ENCODE measurements at places on chromosomes 6 and 20. TPM values are rescaled to one million over a fixed set of nuclear protein-coding genes. Genes with fewer than 3 reads are reported as not detected.

The SLC44A4 gene
- not detected for total RNA-seq

The PRL gene
- total RNA-seq, result not detected

GRCh38 chr20:22533823-22534751 is 50.3 kb downstream of the FOXA2 start:
- no peak for DNase-seq

DNA sequence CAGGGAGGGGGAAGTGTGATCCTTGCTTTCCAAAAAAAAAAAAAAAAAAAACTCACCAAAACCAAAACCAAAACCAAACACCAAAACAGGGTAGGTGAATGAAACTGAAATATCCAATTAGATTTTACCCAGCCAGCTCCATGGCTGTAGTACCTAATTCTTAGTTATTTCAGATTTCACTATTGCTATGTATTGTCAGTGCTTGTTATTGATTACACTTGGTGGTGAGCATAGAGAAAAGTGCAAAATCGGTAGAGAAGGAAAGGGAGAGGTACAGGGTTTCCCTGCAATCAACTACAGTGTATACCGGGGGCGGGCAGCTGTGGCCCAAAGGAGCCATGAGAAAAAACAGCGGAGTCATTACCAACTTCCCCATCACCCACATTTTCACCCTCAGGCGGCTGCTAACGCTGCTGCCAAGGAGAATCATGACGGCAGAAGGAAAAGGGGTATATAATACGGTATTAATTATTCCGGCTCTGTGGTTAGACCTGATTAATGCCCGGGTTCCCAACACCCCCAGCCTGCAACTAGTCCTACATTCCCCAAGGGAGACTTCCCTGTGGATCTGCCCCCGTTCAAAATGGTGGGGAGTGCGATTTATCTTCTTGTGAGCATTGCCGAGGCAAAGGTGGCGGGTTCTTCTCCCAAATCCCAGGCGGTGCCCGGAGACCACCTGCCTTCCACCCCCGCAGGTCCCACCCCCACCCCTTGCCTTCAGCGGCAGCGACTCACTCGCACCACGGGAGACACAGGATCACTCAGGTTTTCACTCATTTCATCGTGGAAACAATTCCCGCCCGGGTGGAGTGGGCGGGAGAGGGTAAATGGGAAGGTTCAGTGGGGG is at the start of gene C6orf62:
Gene C6orf62 (minus strand): TSS at position 30 of the 847 bp plus-strand sequence. CDS start 486 bp downstream, outside the sequence.
- peak; percentile 36 for DNase-seq

GRCh38 chr20:58667975-58668374 is 16.9 kb downstream of the STX16 start:
- DNase-seq, result no peak

- peak; percentile 57 for DNase-seq
Measured at GRCh38 chr20:34940081-34940481, 15.5 kb downstream of the GSS start.

DNA sequence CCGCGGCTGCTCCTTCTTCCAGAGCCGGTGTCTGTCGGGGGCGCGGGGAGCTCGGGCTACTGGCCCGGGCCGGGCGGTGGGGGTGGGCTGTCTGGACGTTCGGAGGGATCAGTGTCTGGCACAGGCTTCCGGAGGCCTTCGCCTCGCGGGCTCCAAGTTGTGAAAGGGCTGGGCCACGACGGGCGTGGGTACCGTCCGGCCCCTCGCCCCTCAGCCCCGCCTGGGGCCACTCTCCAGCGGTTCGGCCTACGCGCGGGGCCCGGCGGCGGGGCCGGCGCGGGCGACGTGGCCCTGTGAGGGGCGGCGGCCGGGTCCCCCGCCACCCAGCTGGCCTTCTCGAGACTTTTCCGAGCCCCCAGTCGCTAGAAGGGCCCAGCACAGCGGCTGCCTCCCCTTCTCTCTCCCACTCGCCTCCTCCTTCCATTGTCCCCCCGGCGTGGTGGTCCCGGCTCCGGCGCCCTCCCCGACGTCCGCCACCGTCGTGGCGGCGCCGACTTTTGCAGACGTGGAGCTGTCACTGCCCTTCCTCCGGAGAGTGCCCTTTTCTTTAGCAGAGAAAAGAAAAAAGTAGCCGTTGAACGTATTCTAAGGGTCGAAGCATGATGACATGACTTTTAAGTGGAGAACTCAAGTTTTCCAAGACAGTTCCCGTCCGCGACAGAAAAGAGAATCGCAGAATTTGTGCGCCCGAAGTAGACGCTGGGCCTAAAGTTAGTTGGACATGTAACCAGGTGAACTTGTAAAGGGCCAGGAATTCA is 571 bp downstream of the ITCH start:
- peak; percentile 12 for DNase-seq

The SMLR1 gene
- not detected for total RNA-seq

DNA sequence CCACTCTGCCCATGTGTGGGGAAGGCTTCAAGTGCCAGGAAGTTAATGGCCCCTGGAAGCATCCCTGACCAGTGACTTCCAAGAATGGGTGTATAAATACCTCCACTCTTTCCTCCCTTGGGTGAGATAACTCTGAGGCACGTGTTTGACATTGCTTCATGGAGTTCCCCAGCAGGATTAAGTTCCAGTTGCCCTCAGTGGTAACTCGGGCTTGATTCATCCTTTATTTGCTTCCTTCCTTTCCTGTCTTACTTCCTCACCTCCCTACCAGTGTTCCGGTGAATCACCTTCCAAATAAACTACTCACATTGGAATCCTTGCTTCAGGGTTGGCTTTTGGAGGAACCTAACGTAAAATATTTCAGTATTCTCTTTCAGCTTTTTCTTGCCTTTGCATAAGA is 84.6 kb upstream of the JAG1 start:
- DNase-seq, result no peak

- no peak for DNase-seq
Measured at GRCh38 chr6:56671651-56672461, 29.2 kb upstream of the DST start.

- no peak for DNase-seq
Measured at GRCh38 chr20:18225632-18226031, 62.7 kb upstream of the ZNF133 start.

- DNase-seq, result no peak
Measured at GRCh38 chr6:97269821-97270220, 13.2 kb downstream of the MMS22L start.

The C6orf15 gene
- not detected for total RNA-seq

DNA sequence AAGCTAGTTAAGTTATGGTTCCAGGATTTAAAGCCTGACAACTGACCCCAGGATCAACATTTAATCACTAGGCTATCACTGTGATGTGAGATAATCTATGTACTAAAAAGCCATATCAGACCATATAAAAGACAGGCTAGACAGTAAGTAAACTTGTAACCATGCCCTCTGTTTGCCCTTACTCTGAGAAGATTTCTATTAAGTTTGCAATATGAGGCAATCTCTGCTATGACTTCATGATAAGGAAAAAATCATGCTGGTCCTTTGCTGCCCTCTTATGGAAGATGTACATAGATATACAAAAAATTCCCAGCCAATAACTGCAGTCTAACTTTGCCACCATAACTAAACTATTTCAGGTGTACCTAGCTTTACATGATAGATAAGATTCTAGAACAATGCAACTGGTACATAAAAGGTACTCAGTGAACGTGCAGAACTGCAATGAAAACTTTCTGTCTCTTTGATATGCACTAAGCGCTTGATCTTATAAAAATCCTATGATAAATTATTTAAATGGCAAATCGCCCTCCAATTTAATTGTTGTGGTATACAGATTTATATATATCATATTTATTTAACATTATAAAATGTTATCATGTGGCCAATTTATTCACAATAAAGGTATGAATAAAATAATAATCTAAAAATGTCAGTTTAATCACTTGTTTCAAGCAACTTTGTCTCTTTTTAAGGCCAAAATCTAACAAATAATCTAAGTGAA is 70.5 kb downstream of the FAM217A start:
- no peak for DNase-seq

GRCh38 chr20:21708738-21709534 is 3.5 kb downstream of the PAX1 start:
- no peak for DNase-seq

DNA sequence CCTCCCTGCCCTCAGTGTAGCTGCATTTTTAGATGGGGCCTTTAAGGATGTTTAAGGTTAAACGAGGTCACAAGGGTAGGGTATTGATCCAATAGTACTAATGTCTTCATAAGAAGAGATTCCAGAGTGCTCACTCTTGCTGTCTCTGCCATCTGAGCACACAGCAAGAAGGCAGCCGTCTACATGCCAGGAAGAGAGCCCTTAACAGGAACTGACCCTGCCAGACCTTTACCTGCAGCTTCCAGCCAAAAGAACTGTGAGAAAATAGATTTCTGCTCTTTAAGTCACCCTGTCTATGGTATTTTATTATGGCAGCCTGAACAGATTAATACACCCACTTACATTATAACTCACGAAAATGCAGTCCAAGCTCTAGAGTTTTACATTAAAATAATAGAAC is 685.3 kb upstream of the MARCKS start:
- DNase-seq, result no peak

The SH3BGRL2 gene
- total RNA-seq, result 4.9 TPM

The EPB41L1 gene
- 13.3 TPM for total RNA-seq

DNA sequence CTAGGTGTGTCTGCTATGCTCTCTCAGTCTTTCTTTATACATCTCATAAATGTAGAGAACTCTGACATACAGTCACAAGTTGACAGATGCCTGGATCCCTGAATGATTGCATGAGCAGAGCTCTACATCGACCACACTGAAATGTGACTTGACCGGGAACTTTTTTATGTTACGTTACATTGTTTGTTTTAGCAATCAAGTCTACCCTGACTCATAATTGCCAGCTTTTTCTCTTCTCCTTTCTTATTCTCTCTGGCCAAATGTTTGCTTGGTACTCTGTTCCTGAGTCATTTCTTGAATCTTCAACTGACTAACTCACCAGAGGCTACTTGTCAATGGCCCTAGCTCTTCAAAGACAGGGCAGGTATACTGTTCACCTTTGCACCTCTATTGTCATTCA is 213.6 kb upstream of the DTNBP1 start:
- no peak for DNase-seq

DNA sequence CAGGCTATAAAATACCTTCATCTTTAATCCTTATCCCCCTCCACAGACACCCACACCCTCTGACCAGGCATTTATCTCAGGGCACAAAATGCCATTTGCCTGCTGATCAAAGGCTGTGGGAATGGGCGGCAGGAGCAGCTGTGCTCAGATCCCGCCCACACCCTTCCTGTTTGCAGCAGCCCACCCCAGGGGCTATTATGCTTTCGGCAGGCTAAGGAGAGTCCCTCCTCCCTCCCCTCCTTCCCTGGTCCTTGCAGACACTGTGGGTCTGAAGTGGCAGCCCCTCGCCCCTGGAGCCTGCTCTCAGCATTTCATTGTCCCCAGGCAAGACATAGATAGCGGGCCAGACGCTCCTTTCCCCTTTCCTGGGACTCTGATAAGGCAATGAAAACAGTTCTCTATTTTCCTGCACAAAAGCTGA is 220.8 kb upstream of the HEY2 start:
- DNase-seq, result no peak

DNA sequence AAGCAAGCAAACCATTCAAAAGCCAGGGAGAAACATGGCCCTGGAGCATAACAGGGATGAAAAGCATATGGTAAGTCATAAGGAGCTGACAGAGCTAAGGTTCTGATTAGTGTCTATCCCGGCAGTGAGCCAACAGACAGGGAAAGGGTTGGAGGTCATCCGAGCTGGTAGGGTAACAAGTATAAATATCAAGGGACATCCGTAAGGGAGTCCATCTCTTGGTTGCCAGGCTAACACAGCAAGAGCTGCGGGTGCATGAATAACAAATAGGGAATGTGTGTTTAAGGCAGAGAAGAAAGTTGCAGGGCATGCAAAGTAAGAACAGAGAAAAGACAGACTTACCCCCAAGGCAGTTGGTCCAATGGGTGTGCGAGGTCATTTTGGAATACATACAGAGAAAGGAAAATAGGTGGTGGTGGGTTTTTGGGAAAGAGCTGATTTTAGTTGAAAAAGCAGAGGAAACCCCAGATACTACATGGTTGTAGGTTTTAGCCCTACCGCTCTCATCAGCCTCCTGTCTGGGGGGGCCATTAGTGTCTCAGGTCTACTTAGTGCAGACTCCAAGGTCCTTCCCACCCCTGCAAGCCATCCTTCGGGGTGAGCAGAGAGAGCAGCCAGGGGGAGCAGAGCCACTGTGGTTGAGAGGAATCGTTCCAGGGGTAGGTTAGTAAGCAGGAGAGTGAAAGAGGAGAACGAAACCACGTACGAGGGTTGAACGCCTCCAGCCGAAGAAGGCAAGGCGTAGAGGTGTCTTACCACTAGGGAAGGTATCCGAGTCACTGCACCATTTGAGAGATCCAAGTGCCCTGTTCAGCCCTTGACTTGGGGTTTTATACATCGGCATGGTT is at the start of gene ERVFRD-1:
Gene ERVFRD-1 (minus strand): TSS at position 805 of the 848 bp plus-strand sequence. CDS start 6,415 bp downstream, outside the sequence.
- no peak for DNase-seq

The ZNF334 gene
- 1.3 TPM for total RNA-seq

Data from heart right ventricle (tissue), 16 donors.